NCI-H524 (cell line): ENCODE measurements at places on chromosomes 2 and 18.

- no peak for DNase-seq
Observed at GRCh38 chr18:57982372-57983021, 61.5 kb upstream of the NEDD4L start.

DNA sequence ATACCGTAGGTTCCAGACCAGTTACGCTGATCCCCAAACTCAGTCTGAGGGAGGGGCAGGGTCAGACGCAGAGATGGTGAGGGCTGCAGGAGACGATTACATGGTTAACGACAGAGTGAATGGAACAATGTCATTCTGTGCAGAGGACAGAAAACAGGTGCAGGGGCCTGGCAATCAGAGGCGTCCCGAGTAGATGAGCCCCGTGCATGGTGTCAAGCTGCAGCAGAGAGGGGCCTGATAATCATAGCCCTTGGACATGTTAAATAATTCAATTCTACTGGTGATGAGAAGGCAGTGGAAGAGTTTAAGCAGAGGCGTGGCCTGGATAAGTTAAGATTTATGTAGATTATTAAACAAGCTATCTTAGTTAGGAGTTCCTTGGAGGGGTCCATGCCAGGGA lies 178.6 kb downstream of the MYT1L start:
- no peak for DNase-seq

DNA sequence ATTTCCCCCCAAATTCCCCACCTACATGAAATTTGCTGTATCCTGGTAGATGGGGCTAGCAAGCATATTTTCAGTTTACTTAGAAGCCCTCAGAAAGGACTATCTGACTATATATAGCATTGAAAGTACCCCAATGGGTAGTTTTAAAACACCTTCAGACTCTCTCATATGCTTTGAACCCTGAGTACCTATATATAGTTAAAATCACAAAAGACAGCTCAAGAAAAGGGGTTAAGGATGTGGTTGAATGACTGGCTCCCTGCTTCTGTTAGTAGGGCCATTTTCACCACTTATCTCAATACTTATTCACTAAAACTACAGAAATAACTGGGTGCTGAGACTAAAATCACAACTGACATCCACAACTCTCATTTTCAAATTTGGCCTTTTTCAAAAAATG lies 18.5 kb downstream of the WDPCP start:
- no peak for DNase-seq

- no peak for DNase-seq
Observed at GRCh38 chr18:70522183-70522680, 233.4 kb downstream of the SOCS6 start.

DNA sequence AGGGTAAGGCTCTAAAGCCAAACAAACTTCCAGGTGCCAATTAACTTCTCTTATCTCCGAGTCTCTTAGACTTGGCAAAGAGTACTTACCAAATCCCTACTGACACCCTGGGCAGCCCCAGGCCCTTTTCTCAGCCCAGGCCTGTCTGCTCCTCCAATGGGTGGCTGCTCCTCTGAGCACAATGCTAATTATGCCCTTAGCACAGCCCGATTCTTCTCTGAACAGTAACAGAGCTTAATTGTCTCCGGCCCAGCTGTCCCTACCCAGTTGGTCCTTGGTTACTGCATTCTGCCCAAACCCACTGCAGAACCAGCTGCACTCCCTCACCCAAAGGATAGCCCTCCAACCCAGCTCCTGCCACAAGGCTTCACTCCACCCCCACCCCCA lies 110.3 kb downstream of the SMAD7 start:
- peak; percentile 20 for DNase-seq

GRCh38 chr2:28129955-28130695 lies 239.6 kb downstream of the BABAM2 start:
- no peak for DNase-seq

DNA sequence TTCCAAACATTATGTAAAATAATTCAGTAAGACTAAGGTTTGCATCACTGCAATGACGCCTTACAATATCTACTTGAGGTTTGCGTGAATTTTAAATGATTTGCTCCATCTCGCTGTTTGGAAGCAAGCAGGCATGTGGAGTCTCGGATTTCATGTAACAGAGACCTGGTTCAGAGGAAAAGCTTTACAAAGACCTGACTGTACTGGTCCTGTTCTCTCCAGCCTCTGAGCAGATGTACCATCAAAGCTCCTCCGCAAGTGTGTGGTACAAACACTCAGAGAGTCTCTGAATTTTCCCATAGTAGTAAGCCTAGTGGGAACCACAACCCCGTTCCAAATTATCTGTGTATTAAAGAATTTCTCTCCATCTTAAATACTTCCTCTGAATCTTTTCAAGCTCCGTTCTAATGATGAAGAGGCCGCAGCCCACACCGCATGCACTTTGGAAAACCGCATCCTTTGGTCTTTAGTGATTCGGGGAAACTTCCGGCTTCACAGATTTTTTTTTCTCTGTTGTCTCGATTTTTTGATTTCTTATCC lies 728.1 kb upstream of the SOX11 start:
- DNase-seq, result no peak

GRCh38 chr2:95056461-95057459 lies 31.3 kb downstream of the MAL start:
- no peak for DNase-seq

GRCh38 chr2:170587117-170587516 lies 128.0 kb upstream of the SP5 start:
- no peak for DNase-seq

GRCh38 chr18:80201739-80202138 lies 45.6 kb downstream of the PARD6G start:
- no peak for DNase-seq

- DNase-seq, result no peak
Observed at GRCh38 chr2:45736757-45737704, 85.6 kb downstream of the PRKCE start.

GRCh38 chr2:168751104-168751740 lies 51.2 kb upstream of the NOSTRIN start:
- no peak for DNase-seq

DNA sequence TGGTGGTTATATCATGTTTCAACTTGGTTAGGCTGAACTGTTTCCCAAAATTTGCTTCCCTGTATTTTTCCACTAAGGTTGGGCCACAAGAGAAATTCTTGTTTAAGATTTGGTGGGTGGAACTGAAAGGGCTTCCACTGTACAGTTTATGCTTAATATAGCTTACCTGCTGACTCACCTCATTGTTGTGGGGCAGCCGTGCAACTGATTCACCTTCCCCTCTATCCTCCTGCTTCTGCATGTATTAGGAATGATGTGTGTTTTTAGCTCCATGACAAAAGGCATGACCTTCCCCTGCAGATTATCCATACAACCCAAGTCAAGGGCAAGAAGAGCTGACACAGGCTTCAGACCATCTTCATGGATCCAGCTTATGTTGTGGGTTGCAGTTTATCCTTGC lies 98.4 kb upstream of the GULP1 start:
- no peak for DNase-seq

DNA sequence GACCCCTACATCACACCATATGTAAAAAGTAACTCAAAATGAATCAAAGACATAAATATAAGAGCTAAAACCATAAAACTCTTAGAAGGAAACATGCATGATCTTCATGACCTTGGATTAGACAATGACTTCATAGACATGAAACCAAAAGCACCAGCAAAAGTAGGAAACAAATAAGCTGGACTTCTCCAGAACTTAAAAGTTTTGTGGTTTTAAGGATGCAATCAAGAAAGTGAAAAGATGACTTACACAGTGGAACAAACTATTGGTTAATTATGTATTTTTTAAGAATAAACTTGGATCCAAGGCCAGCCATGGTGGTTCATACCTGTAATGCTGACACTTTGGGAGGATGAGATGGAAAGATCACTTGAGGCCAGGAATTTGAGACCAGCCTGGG lies 150.2 kb downstream of the GALNT1 start:
- no peak for DNase-seq

GRCh38 chr2:78592491-78592890 lies 433.0 kb upstream of the REG3G start:
- DNase-seq, result no peak
